ENCODE measurements at places on chromosomes 13 and 19.

GRCh38 chr13:27962982-27963381 lies 6.1 kb downstream of the CDX2 start:
- no peak for DNase-seq

- DNase-seq = no peak
Observed at GRCh38 chr13:27406178-27406939, 18.1 kb upstream of the GTF3A start.

GRCh38 chr13:25217023-25217885 lies 45.2 kb upstream of the AMER2 start:
- DNase-seq = no peak

DNA sequence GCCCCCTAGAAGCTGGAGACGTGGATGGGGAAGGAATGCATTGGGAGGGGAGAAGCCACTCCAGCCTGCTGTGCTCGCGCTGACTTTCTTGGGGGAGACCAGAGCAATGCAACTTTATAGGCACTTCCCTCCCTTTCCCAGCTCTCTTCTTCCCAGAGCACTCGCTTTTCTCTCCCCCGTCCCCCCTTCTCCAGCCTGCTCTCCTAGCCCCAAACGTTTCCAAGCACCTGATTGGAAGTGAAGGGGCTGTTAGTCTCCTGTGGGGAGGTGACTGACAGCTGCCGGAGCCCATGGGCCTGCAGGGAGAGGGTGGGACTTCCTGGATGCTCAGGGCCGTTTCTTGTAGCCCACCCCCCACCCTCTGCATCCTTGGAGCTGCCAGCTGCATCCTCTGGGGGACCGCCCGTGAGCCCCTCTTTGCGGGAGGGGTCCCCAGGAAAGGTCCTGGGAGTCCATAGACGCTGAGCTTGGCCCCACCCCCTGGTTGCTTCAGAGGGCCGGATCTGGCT lies 2.5 kb downstream of the HDGFL2 start:
- peak; percentile 80 for DNase-seq

- no peak for DNase-seq
Observed at GRCh38 chr19:10797078-10797477, 38.9 kb downstream of the TMED1 start.

GRCh38 chr13:33496336-33496735 lies 210.8 kb upstream of the STARD13 start:
- DNase-seq = no peak

DNA sequence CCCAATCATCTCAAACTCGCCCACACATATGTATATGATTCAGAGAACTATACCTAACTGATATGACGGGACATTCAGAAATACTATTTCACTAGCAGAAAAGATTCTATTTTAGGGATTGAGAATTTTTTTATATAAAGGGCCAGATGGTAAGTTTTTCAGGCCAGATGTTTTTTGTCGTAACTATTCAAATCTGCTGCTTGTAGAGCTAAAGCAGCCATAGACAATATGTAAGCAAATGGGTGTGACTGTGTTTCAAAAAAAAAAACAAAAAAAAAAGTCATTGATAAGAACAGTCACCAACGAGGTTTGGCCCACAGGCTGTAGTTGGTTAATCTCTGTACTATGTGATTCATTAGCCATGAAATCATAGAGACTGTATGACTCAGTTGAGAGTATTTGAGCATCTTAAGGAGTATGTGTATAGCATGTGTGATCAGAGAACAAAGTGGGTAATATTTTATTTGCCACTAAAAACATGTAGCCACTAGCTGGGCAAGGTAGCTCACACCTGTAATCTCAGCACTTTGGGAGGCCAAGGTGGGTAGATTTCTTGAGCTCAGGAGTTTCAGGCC lies 2724.7 kb downstream of the PCDH9 start:
- no peak for DNase-seq

DNA sequence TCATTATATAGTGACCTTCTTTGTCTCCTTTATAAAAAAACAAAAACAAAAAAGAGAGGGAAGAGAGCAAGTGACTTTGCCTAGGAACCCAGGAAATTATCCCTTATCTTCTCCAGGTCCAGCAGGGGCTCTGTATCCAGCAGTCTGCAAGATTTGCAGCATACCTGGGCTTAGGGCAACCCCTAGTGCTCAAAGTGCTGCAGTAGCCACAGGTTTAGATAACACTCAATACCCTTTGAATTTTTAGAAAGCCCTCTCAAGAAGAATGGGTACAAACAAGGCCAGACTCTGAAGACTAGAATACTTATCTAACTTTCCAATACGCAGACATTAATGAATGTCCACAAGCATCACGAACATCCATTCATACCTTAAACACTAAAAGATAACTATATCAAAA lies 43.2 kb downstream of the CCNA1 start:
- no peak for DNase-seq

DNA sequence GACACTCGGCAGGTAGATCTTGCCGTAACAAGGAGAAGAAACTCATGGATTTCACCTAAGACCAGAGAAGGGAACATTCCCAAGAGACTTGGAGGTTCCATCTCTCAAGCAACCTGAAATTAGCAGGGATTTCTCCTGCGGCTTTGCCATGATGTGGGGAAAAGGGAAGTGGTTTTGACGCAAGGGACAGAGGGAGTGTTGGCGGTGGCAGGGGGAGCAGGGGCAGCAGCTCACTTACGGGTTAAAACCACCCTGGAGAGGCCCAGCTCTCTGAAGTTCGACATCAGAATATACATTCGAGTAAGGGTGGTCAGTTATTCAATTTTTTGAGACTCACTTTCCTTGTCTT lies 76.1 kb upstream of the POMP start:
- no peak for DNase-seq

DNA sequence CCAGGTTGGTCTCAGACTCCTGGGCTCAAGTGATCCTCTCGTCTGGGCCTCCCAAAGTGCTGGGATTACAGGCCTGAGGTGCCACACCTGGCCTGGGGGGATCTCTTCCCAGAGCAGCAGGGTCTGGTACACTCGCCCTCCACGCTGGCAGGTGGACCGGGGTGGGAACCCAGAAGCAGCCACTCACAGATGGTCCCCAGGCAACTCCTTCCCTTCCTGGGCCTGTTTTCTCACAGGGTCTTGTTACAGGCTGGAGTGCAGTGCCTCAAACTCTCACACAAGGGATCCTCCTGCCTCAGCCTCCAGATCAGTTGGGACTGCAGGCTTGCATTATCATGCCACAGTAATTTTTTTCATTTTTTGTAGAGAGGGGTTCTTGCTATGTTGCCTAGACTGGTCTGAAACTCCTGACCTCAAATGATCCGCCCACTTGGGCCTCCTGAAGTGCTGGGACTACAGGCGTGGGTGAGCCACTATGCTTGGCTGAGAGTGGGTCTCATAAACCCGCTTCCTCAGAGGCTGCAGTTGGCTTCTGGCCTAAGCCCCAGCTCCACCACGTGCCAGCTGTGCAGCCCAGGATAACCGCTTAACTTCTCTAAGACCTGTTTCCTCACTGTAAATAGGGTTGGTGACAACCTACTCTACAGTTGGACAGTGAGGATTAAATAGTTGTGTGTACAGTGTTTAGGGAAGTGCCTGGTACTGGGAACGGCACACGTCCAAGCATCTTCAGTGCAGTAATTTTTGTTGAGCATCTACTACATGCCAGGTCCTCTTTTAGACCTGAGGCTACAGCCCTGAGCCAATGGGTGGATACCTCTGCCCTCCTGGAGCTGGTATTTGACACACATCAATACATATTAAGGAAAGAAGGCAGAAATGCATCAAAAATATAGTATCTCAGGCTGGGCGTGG lies 871 bp upstream of the CCER2 start:
- no peak for DNase-seq

DNA sequence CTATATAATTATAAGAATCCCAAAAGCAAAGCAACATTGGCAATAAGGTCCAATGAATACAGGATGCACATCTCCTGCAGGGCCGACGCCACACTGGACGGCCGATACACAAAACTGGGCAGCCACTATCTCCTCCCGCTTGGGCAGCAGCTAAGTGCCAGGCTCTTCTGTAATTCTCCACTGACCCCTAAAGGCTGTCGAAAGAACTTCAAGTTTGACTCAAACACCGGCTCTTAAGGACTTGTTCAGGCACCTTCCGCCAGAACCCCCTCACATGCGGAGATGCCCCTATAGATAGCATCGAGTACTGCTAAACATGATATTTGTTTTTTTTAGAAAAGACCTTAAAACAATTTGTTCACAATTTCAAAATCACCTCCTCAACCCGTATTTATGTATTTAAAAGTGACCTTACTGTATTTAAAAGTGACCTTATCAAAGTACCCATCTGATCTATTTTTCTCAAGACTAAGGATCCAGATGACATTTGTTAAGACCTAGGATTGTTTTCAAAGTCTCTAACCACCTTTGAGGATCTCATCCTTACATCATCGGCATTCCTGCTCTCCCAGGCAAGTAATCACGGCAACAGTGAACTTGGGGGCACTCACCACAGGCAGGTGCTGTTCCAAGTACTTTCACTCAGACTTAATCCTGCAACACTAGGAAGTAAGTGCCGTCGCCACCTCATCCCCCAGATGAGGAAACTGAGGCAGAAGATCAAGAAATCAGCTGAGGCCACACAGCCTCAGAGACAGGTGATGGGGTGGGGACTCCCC lies 77.8 kb downstream of the TUBGCP3 start:
- DNase-seq = peak; percentile 36

- no peak for DNase-seq
Observed at GRCh38 chr19:39617745-39618144, 15.4 kb downstream of the LGALS13 start.

DNA sequence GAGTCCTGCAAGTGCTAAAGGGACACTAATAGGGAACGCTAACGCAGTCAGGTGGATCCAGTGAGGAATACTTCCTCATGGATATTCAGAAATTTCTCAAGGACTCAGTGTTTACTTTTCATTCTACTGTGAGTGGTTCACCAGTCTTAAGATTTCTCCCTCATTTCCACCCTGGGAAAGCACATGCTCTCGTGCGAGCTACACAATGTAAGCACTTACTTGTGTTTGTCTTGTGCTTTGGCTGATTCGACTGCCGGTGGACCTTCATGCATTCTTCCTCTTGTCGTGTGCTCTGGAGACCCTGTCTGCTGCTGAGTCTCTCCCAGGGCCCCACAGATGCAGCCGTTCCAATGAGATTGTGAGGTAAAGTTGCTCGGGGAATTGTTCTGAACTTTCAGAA lies 180.1 kb downstream of the NUFIP1 start:
- no peak for DNase-seq

DNA sequence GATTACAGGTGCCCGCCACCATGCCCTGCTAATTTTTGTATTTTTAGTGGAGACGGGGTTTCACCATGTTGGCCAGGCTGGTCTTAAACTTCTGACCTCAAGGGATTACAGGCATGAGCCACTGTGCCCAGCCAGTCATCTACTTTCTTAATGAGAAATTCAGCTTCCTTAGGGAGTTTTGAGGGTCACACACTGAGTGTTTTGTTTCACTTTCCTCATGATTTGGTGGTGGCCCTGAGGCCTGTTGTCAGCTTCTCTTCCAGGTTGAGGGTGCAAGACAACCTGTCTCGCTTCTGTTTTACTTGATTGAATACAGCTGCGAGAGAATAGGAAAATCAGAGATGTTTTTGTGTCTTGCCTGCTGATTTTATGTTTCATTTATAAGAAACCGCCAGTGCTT lies 9.9 kb downstream of the FRY start:
- no peak for DNase-seq

- DNase-seq = no peak
Observed at GRCh38 chr13:20547479-20547908, 19.5 kb upstream of the IFT88 start.

GRCh38 chr13:29294821-29295220 lies 300.7 kb downstream of the SLC7A1 start:
- no peak for DNase-seq

DNA sequence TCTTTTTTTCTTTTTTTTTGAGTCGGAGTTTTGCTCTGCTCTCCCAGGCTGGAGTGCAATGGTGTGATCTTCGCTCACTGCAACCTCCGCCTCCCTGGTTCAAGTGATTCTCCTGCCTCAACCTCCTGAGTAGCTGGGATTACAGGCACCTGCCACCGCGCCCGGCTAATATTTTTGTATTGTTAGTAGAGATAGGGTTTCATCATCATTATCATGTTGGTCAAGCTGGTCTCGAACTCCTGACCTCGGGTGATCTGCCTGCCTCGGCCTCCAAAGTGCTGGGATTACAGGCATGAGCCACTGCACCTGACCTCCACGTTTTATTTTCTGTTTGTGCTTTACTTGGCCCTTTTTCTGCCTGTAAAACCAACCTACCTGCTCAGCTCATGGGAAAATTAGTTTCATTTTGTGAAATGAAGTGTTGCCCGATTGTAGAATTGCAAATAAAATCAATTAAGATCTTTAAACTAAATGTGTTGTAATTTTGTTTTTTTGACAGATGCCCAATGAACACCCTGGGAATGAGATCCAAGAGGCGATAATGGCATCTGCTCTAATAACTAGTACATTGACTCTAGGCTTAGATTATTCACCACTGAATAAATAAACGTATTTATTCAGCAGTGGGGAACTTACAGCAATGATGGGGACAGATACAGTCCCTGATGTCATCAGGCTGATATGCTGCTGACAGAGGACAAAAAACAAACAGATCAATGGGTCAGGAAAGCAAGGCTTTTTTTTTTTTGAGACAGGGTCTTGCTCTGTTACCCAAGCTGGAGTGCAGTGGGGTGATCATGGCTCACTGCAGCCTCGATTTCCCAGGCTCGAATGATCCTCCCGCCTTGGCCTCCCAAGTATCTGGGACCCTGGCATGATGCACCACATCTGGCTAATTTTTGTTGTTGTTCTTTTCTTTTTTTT lies 2.2 kb upstream of the RAB11B start:
- no peak for DNase-seq

DNA sequence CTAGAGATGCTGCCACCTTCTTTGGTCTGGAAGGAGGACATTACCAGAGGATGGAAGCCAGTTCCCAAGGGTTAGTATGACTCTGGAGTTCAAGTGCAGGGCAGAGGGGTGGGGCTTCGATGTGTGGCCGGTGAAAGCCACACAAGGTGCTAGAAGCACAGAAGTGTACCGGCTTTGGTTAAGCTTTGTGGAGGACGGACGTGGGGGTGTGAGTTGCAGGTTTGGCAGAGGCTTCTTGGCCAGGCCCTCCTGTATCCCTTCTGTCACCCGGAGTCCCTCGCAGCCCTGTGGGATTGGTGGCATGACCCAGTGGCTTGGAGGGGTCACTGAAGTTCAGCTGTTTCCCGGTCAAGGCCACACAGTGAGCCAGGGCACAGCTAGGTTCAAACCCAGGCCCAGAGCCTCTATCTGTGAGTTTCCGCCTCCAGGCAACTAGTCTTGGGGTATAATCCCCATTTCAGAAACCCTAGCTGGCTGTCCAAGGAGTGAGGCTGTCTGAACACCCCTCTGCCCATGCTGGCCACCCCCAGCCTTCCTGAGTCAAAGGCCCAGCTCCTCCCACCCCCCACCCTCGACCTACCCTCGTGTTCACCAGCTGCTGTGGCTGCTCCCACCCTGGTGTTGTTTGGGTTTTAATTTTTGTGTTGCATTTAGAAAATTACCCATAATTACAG lies 4.6 kb upstream of the SSBP4 start:
- DNase-seq = no peak

GRCh38 chr13:110610955-110611595 lies 4.3 kb upstream of the NAXD start:
- no peak for DNase-seq

- no peak for DNase-seq
Observed at GRCh38 chr19:2774953-2775555, 8.0 kb downstream of the SGTA start.

GRCh38 chr19:50252887-50253268 lies 49.5 kb downstream of the MYH14 start:
- no peak for DNase-seq

GRCh38 chr19:10220695-10221094 lies 10.4 kb downstream of the S1PR2 start:
- DNase-seq = no peak

GRCh38 chr19:28633319-28634018 lies 579.5 kb downstream of the UQCRFS1 start:
- DNase-seq = peak; percentile 42

Measured in femur (tissue), 1 donor.